ENCODE measurements at places on chromosomes 4 and X.
A peak's percentile ranks its signal among the peaks of the same experiment; 100 is the strongest.

GRCh38 chr4:186644737-186645261, 78.9 kb downstream of the FAT1 start:
- DNase-seq: peak; percentile 44

DNA sequence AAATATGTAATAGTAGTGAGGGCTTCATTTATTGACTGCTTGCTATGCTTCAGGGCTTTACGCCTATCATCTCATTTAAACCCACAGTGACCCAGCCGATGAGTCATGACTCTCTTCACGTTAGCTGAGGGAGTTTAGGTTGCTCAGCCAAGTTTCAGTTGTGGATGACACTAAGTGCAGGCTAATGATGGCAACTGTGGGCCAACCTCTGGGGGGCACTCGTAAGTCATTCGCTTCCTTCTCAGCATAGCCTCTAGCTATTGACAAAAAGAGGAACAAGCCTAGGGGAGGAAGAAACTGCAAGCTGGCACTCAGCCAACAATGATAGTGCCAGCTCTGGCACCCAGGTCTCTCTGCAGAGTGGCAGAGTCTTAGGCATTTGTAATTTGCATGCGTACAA, 325.0 kb downstream of the ARHGAP10 start:
- DNase-seq: peak; percentile 70

- peak; percentile 60 for DNase-seq
Observed at GRCh38 chr4:169492436-169493163, 119.8 kb downstream of the NEK1 start.

- peak; percentile 47 for DNase-seq
Observed at GRCh38 chrX:40096395-40097091, 1.2 kb downstream of the BCOR start.
